ENCODE measurements at places on chromosomes 3 and 15. TPM values are rescaled to one million over a fixed set of nuclear protein-coding genes. Genes with fewer than 3 reads are reported as not detected.

DNA sequence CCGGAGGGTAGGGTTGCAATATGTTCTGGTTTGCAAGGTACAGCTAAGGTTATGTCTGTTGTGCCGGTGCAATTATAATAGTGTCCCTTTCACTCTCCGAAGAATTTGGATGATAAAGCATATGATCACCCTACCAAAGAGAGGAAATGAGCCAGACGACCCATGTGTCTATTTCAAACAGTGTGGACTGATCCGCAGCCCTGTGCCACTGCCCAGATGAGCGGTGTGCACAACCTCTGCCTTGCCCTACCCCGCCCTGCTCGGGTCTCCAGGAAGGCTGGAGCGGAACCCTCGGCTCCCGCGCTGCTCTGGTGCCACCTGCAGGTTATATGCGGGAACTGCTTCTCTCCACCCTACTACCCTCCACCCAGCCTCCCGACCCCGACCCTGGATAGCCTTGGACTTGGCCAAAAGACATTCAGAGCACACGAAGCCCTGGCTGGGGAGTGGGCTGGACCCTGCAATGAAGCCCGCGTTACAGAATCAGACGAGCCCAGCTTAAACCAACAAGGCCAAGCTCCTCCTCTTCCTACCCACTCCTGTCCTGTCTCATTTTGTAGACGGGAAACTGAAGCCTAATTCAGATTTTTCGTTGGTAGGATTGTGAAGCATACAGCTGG lies 68.4 kb upstream of the CHRNB4 start:
- no peak for DNase-seq

DLEC1 gene
- 0.06 TPM for polyA plus RNA-seq

ACAN gene
- 0.85 TPM for polyA plus RNA-seq

DNA sequence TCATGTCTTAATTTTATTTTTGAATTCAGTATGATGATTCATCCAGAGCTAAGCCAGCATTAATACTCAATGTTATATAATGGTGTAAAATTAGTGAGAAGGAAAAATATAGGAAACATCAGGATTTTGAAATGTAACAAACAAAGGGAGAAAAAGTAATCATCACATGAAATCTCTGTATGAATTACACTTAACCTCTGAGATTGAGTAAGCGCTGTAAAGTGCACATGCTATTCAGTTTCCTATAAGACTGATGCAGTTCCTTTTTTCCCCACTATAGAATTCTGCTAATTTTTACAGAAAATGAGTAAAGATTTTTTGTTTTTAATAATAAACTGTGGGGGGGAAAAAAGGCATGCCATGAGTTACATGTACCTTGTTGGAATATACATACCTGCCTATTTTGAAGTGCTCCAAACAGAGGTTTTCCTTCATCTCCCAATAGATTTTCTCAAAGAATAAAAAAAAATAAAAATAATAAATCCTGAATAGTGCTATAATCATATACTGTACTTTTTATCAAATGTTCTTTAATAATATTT lies 64.0 kb upstream of the TTBK2 start:
- DNase-seq = no peak

DNA sequence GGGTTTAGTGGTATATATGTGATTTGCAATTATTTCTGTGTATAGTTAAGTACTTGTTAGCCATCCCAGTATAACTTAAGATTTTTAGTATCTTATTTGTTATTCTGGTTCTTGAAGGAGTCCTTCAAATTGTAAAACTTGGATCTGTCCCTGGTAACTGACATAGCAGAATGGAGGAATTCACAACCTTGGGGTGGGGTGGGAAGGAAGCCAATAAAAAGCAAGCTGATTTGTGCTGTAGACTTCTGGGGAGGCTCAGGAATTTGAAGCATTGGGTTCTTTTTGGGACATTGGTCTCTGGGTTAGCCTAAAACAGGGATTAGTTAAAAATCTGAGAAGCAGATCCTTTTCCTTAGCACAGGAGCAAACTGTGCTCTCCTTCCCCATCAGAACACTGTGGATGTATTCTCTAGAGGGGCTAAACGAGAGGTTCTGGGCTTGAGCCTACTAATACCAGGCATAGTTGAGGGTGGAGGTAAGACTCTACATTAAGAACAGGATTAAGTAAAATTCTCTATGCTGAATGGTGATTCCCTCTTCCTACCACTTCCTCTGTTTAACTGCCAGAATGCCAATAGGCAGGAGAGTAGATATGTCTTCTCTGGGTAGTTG lies 42.2 kb downstream of the GMPS start:
- no peak for DNase-seq

DNA sequence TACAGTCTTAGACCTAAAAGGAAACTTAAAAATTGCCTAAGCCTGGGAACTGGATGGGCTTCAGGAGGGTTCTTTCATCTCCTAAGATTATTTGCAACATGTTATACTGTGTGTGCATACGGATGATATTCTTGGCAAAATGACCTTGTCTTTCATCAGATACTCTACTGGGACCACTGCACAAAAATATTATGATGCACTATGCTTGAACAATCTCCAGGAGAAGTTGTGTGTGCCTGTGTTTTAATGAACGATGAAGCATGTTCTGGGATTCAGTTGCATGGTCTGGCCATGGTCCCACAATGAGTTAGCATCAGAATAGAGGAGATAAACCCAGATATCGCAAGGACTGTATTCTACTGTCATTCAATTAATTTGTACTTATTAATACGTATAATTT lies 68.7 kb downstream of the GAP43 start:
- DNase-seq = no peak

DNA sequence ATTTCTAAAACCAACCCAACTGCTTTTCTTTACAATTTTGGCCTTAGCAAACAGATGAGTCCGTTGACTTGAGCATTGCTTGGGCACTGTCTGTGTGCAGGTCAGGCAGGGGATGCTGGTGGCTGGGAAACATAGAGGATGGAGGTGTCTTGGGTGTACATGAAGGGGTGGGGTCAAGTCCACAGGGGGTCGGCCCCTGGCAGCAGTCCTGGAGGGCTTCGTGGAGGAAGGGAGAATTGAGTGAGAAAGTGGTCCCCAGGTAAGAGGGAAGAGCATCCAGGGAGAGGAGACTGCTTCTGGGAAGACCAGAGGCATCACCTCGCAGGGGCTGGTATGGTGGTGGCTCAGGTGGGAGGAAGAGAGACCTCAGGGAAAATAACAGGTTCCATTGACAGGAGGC lies 144.8 kb downstream of the TJP1 start:
- DNase-seq = no peak

DNA sequence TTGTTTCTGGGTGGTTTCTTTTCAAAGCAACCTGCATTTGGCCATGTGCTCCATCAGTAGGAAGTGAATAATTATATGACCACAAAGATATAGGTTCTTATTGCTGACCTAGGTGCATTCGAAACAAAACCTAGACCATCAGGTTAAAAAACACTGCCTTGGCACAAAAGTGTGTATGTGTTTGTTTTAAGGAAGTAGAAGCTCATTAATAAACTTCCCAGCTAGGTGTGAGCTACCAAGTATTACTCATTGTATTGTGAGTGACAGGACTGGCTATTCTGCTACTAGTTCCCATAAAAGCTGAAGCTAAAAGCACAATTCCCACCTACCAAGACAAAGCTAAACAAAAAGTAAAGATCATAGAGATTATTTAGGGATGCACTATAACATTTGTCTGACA lies 168.2 kb downstream of the TP63 start:
- DNase-seq = no peak

- no peak for DNase-seq
Observed at GRCh38 chr3:31116651-31117050, 222.2 kb upstream of the GADL1 start.

SEMA6D gene
- 1.1 TPM for polyA plus RNA-seq

DNA sequence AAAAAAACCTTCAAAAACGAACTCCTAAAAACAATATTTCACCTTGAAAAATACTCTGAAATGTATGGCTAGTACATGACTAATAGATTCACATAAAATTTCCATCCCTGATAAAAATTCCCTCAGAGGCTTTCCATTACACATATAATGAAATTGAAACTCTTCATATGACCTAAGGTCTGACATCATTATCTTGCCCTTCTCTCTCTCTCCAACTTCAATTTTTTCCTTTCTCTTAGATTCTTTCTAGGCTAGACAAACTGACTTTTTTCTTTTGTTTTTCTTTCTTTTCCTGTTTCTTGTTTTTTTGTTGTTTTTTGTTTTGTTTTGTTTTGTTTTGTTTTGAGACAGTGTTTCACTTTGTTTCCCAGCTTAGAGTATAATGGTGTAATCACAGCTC lies 1220.5 kb downstream of the ROBO2 start:
- no peak for DNase-seq

GRCh38 chr15:78454992-78455391 lies 17.0 kb downstream of the IREB2 start:
- no peak for DNase-seq

DNA sequence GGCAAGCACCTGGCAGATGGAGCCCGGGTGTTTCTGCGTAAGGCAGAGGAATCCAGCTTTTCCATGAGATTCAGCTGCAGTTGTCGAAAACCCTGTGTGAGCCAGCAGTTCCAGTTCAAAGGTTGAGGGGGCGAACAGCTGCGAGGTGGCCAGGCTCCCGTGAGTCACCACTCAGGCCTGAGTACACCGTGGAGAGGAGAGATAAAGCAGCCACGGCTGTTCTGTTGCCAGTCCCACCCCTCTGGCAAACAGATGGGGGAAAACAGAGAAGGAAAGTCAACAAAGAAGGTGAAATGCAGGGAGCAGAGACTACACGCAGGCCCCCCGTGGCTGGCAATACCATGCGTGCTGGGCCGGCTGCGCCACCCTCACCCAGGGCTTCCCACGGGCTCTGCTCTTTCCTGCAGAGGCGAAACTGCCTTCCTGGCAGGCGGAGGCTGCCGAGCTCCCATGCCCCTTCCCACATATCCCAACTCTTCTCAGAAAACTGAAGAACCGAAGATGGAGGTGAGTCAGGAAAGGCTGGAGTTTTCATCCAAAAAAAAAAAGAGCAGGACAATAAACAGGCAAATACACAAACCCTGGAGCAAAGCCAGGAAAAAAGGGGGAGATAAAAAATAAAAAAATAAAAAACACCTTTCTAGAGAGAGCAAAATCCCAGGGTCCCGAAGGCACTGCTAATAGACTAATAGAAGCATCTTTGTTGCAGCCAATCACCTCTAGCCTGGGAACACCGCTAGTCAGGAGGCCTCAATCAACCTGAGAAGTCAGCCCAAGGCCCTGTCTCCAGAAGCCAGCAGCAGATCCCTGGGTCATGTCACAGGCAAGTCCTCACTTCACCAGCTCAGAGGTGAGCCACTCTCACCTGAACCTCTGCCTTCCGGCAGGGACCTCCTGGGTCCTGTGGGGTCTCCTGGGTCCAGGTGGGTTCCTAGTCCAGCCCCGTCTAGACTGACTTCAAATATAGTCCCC lies 37.7 kb downstream of the FAM174B start:
- peak; percentile 59 for DNase-seq

DNA sequence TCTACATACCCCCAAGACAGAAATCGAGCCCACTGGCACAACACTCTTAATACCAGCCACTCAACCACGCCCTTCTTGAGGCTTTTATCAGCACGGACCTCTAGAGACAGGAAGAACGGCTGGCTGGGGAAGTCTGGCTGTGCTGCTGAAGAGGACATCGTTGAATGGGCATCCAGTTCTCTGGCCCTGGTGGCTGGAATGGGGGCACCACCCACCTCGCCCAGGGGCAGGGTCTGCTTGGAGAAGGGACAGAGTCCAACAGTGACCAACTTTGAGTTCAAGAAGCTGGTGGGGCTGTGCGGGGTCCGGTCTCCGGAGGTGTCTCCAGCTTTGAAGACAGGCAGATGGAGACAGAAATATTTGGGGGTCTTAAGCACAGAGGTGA lies 77.5 kb downstream of the ATP10A start:
- no peak for DNase-seq

DNA sequence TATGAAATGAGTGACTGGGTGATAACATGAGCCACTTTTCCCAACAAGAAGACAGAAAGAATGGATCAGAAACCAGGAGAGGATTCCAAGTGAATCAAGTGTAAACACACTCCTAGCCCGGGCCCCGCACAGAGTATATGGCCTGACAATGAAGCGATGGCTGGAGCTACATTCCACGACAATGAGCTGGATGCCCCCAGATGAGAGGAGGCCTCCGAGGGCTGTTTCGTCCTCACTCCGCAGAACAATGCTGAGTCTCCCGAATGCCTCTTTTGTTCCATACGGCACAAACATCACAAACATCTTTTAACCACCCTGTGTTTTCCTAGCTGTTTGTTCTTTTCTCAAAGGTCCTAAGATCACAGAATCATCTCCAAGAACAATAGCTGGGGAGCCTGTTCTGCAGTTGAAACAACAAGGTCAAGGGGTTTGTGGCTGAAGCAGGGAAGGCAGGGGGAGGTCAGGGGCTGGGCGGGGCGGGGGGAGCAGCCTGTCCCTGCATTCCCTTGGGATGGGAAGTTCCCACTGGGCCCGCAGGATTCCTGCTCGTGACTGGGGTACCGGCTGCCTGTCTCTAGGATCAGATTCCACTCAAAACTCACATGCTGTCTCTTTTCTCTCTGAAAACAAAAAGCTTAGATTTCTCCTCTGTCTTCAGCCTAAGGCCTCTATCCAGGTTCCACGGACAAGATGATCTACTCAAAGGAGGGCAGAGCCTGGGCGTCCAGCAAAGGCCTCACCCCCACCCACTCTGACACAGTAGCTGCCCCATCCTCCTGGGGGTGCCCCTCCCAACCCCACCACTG lies 151.3 kb downstream of the XXYLT1 start:
- peak; percentile 67 for DNase-seq

GRCh38 chr3:113205481-113205880 lies 5.9 kb upstream of the BOC start:
- no peak for DNase-seq

GRCh38 chr3:97699889-97700288 lies 64.7 kb upstream of the ARL6 start:
- no peak for DNase-seq

- peak; percentile 84 for DNase-seq
Observed at GRCh38 chr15:63553388-63553791, 43.8 kb upstream of the FBXL22 start.

ALPK3 gene
- polyA plus RNA-seq = 0.06 TPM

GRCh38 chr3:66475386-66476020 lies 25.3 kb downstream of the LRIG1 start:
- no peak for DNase-seq

TRIM59 gene
- 17.2 TPM for polyA plus RNA-seq

DNA sequence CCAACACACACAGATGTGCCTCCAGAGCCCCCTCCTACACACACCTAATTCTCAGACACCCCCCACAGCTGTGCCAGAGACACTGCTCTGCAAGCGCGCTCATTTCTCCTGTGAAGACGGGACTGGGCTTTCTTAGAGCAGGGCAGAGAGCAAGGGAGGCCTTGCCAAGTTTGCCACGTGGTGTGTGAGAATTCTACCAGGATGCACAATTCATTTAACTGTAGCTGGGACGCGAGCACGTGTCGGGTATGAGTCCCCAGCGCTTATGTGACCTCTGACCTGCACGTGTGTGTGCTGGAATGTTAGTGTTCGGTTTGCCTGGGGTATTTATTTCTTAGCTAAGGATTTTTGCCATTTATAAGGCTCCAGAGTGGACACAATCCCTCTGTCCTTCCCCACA lies 37.0 kb downstream of the FEM1B start:
- DNase-seq = no peak

SAMD7 gene
- not detected for polyA plus RNA-seq

FNDC3B gene
- 28.6 TPM for polyA plus RNA-seq

LMCD1 gene
- polyA plus RNA-seq = 157 TPM

- DNase-seq = no peak
Observed at GRCh38 chr15:92091155-92091734, 237.7 kb downstream of the SLCO3A1 start.

MUC4 gene
- polyA plus RNA-seq = not detected

- no peak for DNase-seq
Observed at GRCh38 chr3:154954757-154955156, 125.4 kb upstream of the MME start.

RAB6B gene
- polyA plus RNA-seq = 3.0 TPM

- DNase-seq = no peak
Observed at GRCh38 chr3:188584162-188584529, 430.2 kb downstream of the LPP start.

MOBP gene
- not detected for polyA plus RNA-seq

All from BJ (cell line).